ENCODE measurements at places on chromosomes 12 and 14.

DNA sequence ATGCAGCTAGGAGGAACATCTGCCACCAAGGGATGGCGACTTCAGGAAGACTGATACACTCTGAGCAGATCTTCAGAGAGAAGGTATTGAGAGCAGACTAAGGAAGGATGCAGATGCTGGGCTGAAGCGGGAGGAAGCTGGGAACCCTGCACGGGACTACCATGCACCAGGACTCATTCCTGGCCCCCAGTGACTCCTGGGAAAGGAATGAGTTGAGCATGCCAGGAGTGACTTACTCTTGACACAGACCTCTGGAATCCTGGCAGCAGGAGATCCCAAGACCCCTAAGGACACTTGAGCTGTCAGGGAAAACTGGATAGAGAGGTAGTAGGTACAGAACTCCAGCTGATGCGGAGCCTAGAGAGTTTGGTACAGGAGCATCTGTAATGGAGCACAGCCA, 336.1 kb downstream of the RPS29 start:
- no peak for DNase-seq

DNA sequence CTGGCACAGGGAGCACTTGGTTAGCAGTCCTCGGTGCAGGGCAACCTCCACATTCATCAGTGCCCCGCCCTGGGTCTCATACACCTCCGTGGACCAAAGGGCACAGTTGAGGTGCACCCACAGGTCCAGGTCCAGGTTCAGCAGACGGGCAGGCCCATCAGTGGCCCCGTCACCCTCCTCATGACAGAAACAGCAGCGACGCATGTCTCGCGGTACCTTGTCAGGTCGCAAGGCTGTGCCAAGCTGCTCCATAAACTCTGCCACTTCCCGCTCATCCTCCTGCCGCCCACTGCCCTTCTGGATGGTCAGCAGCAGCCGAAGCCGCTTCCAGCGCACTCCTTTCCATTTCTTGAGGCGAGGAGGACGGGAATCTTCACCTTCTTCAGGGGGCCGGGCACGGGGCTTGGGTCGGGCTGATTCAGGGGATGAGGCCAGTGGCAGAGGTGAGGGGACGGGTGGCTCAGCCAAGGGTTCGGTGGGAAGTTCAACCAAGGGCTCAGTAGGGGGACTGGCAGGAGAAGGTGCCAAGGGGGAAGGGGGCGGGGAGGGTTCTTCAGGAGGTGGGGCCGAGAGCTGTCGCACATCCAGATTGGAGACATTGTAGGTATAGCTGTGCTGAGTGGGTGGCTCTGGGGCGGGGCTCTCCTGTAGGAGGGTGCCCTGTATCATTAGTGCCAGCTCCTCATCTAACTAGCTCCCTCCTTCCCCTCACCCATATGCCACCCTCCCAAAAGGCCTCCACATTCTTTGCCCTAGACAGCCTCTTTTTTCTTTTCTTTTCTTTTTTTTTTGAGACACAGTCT, 8.3 kb upstream of the PRKAG1 start:
- no peak for DNase-seq

DNA sequence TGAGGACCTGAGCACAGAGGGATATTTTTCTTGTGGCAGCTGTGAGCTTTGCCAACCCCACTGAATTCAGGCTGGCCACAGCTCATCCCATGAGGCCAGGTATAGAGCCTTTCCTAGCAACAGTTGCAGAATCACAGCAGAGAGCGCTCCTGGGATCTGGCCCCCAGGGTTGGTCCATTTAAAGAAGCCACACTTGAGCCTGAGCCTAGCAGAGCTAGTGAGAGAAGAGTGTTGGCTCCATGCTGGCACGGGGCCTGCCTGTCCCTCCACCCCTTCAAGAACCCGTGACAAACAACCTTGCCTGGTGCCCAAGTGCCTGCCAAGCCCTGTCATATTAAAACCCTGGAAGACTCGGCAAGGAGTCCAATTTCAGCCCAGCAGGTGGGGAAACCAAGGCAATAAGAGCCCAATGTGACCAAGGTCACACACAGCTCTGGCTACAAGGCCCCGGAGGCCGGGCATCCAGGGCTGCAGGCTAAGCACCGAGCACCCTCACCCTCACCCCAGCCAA, 91.6 kb downstream of the LRRC74A start:
- no peak for DNase-seq

DNA sequence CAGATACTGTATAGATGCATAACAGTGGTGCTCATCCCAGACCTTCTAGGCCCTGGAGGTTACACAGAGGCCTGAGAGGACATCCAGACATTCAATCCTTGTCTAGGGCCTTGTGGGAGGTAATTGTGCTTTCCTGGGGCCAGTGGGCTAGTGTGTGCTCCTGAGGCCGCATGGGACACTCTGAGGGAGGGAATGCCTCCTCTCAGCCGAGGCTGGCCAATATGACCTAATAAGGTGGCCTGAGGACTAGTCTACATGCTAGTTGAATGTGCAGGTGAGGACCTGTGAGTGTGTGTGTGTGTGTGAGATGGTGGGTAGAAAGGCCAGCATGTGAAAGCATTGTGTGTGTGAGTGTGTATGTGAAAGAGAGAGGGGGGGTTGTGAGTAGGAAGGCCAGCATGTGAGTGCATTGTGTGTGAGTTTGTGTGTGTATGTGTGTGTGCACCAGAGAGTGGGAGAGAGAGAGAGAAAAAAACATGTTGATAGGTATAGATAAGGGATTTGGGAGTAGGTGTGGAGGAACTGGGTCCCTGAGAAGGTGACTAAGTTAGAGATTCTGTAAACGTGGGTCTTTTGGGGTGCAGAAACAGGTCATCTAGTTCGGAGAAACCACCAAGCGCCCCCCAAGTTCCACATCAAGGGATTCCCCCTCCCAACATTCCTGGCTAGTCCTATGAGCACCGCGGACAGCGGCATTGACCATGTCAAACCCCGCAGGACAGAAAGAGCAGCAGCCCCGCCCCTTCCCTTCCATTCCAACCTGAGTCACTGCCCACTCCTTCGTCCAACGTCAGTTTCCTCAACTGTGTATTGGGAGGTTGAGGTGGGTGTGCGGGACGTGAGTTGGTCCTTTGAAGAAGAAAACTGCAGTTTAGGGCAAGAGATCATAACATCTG, 9.7 kb upstream of the KRT81 start:
- no peak for DNase-seq

GRCh38 chr12:1832801-1833595, 12.6 kb downstream of the LRTM2 start:
- DNase-seq = no peak

GRCh38 chr12:83818881-83819280, 1093.7 kb downstream of the SLC6A15 start:
- DNase-seq = no peak

- no peak for DNase-seq
These were observed 8.1 kb upstream of the CLMN start for GRCh38 chr14:95327558-95328374.

GRCh38 chr12:95790033-95790916, at the start of gene NTN4:
Gene NTN4 (minus strand): TSS chr12:95790764. CDS start chr12:95790309, 455 bp downstream.
- no peak for DNase-seq

- no peak for DNase-seq
These were observed 40.6 kb downstream of the ATF7 start for GRCh38 chr12:53585448-53586125.

DNA sequence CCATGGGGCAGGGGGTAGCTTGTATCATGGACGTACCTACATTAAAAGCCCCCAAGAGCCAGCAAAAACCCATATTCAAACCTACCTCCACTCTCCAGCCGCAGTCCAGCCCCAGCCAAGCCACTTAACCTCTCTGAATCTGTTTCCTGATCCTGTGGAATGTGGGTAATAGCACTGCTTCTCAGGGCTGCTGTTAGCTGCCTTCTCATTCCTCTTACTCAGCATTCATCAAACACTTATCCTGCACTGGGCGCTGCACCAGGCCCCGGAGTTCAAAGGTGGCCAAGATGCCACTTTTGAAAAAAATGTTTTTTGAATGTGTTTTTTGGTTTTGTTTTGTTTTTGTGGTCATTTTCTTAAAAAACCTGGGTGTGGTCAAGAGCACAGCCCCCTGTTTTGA, 237.4 kb downstream of the CHST11 start:
- DNase-seq = no peak

DNA sequence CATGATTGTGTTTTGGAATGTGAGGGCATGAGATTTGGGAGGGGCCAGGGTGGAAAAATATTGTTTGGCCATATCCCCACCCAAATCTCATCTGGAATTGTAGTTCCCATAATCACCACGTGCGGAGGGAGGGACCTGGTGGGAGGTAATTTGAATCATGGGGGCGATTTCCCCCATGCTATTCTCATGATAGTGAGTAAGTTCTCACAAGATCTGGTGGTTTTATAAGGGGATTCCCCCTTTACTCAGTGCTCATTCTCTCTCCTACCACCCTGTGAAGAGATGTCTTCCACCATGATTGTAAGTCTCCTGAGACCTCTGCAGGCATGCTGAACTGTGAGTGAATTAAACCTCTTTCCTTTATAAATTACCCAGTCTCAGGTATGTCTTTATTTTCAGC, 15.7 kb downstream of the OR10P1 start:
- no peak for DNase-seq

- DNase-seq = no peak
These were observed 20.8 kb upstream of the AMHR2 start for GRCh38 chr12:53402871-53403270.

DNA sequence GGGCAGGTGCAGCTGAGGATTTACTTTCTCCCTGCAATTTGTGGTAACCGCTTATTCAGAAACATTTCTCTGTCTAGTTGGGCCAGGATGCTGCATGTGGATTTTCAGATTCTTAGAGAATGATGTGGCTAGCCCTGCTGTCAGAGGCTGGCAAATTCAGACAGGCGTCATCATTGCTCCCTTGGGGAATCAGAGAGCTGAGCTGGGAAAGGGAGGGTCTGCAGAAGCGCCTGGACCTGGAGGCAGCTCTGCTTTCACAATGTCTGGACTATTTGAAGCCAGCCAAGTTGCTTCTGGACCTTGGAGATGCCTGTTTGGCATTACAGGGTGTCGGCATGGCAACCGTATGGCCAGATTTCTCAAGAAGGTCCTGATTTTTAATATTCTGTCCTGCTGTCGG, 3.4 kb downstream of the GALNT16 start:
- DNase-seq = no peak

DNA sequence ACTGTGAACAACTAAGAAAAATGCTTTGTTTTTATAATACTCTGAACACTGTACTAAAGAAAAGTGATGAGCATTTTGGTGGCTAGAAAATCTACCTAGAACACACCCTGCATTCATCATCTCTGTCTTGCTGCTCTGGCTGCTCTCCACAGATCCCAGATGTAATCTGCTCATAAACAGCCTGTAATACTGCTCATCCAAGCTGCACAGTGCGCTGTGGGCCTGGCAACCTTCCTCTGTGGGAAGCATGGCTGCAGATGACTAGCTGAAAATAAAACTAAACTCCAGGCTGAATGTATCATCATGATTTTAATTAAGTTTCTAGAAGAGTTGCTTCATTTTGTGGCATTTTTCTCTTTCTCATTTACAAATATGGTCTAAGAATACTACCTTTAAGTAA, 200.7 kb downstream of the SLC2A13 start:
- DNase-seq = no peak

GRCh38 chr12:15575671-15576541, 213.3 kb downstream of the EPS8 start:
- DNase-seq = no peak

DNA sequence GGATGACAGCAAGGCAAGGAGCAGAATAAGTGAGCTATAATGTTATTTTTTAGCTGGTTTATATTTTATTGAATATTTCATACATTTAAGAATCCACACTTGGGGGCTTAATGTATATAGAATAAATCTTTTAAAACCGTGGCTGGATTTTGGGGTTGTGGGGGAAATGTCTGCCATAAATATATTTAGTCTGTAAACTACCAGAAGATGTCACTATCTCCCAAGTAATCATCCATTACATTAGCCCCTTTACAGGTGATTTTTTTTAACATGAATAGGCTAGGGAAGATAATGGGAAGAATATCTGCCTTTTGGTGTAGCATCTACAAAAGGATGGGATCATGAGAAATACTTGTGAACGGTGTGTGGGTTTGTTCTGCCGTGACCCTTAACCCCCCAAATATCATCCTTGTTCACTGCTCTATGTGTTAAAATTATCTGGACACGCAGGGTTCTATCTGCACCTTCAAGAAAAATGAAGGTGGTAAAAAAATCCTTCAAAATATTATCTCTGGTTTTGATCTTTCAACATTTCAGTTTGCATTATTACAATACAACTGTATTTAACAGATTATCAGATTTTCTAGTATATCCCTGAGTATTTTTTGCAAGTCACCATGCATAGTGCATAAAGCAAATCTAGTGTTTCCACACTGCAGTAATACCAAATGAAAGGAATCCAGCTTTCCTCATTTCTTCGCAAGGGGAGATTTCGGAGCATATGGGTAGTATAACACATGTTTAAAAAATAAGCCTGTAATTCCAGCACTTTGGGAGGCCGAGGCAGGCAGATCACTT, 8.0 kb upstream of the SLC17A8 start:
- DNase-seq = no peak

- DNase-seq = no peak
These were observed 338.3 kb downstream of the EMP1 start for GRCh38 chr12:13534645-13535398.

GRCh38 chr12:49903700-49904423, at the start of gene FAIM2:
Gene FAIM2 (minus strand): TSS chr12:49903900. CDS start chr12:49903792, 108 bp downstream.
- DNase-seq = no peak

DNA sequence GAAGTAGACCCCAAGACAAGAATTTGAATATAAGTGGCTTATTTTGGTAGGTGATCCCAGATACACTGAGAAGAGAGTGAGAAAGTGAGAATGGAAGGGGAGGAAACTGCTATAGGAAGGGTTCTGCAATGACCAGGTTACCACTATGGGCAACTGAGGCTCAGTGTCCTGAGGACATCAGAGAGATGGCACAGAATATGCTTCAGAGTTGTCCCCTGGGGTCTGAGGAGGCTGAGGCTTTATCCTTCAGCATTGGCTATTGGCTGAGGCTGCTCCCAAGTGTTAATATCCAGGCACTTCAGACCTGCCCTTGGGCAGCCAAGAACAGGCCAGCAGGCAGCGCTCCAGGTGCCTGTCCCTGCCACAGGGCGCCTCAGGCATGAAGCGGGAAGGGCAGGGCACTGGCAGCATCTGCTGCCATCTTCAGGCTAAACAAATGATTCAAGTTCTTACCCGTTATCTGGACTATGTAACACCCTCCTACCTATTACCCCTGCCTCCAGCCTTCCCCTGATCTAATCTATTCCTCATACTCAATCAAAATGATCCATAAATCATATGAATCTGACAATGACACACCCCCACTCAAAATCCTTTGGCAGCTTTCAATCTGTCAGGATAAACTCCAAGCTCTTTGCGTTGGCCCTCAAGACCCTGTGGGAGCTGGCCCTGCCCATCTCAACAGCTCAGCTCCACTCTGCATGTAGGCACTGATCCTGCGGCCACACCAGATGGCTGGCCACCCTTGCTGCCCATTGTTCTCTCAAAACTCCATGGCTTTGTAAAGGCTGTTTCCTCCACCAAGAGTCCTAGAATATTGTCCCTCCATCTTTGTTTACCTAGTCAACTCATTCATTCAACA, 42.4 kb downstream of the CKAP4 start:
- no peak for DNase-seq

GRCh38 chr12:42262271-42262670, 24.2 kb upstream of the YAF2 start:
- no peak for DNase-seq

Data from cortex of kidney (tissue), 1 donor.